ENCODE measurements at places on chromosomes 3 and 15. TPM values are rescaled to one million over a fixed set of nuclear protein-coding genes. Genes with fewer than 3 reads are reported as not detected.

The ACAD11 gene
- 34.9 TPM for total RNA-seq

DNA sequence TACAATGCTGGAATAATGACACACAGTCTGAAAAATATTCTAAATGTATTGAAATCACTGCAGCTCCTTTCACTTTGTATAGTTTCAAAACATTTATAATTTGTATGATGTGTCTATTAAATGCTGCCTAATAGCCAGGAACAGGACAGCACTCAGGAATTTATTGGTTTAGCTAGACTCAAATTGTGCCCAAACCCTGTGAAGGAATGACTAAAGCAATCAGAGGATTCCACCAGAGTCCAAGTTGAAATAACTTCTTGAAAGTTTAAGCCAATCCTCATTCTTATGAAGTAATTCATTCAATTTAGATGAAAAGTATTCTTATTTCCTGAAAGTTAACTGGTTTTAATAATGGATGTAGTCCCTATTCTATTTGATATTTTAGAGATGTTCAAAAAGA is 267.0 kb downstream of the ZMAT3 start:
- DNase-seq = no peak
- H3K4me1 ChIP-seq = no peaks in the 10 kb centered on the region
- H3K4me3 ChIP-seq = no peak overlapping the region
- H3K27me3 ChIP-seq = no peaks in the 10 kb centered on the region

GRCh38 chr3:66985336-66985920 is 12.7 kb upstream of the KBTBD8 start:
- H3K4me3 ChIP-seq = no peak overlapping the region
- DNase-seq = no peak
- H3K4me1 ChIP-seq = no peaks in the 10 kb centered on the region
- no peaks in the 10 kb centered on the region for H3K36me3 ChIP-seq

GRCh38 chr3:155312781-155313180 is 19.3 kb upstream of the STRIT1 start:
- no peaks in the 10 kb centered on the region for H3K36me3 ChIP-seq
- H3K27me3 ChIP-seq = no peaks in the 10 kb centered on the region
- no peak overlapping the region for H3K4me3 ChIP-seq

DNA sequence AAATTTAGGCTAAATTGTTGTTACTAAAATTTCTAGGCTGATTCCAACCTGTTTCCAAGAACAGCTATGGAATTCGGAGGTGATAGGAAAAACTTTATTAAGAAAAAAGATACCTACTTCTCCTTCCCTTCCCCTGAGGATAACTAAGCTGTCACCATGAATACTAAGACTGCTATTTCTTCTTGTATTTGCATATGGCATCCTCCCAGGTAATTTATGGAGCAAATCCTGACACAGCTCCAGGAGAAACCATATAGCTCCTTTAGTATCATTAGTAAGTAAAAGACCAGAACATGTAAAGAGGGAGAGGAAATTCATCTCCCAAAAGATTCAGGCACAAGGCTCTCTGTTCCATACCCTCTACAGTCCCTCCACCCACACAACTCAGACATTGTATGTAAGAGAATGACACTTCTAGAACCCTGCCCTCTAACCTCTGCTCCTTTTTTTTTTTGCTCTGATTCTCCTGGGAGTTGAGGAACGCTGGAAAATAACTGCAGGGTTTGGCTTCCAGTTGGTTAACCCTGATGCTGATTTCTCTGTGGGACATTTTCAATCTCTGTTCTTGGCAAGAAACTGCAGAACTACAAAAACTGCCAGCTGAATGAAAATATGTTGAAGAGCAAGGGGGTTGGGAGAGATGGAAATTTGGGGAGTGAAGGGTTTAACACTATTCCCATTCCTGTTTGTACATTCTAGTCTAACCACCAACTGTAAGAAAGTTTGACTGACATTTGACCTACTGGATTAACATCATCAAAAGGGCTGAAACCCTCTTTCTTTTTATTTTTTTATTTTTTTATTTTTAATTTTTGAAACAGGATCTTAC is 14.2 kb upstream of the MAGI1 start:
- H3K27me3 ChIP-seq = no peaks in the 10 kb centered on the region
- H3K27ac ChIP-seq = peak overlapping the region; percentile 65
- H3K4me1 ChIP-seq = peaks cover 20% of the 10 kb centered on the region
- DNase-seq = peak; percentile 15
